HCT116 (cell line): ENCODE measurements at places on chromosomes 16 and 17.

DNA sequence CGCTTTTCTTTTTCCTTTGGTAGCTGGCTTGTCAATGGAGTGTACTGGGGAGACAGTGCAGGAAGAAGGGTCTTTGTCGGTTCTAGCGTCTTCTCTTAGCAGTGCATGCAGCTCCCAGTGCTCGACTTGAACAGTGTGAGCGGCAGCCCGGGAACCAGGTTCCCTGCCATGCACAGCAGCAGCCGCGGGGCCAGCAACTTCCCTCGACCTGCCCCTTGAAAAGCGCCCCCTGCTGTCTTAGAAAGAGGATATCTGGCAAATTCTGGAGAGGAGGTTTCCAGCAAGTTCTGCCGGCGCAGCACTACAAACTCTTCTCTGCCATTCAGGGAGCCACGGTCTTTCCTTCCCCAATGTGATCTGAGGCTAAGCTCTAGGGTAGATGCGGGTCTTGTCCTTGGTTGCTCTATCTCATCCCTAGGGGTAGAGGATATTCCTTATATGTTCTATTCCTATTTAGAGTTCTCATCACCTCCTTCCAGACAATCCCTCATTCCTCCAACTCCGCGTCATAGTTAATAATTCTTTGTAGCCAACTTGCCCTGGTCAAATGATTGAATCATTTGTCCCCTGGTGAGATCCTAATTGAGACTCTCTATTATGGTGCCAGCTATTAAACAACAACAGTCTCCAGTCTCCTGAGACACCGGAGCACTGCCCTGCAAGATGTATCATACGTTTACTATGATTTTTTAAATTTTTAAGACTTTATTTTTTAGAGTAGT, 451.3 kb downstream of the PMP22 start:
- DNase-seq, result no peak

GRCh38 chr17:80986046-80986445, 5.6 kb upstream of the CHMP6 start:
- no peak for DNase-seq

DNA sequence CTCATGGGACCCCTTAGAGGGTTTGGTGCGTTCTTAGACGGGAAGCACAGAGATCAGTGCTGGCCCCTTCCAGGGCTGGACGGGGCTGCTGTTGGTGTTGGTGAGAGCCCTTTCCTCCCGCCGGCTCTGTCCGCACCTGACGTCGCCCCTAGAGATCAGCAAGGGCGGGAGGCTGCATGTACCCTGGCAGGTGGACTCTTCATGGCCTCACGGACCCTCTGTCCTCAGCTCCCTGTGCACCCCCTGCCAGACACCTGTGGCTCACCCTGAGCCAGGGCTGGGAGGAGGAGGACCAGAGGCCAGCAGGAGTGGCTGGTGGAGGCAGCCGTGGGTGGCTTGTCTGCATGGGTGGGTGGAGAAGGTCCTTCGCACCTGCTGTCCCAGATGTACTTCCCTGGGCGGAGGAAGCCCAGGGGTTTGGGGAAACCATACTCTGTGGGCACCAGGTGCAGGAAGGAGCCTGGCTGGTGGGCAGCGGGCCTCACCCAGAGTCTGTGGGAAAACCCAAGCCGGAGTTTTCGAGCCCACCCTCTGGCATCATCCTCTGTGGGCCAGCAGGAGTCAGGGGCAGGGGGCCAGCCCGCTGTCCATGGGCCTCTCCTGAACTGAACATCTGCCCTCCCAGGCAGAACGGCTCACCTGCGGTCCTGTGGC, 348.6 kb downstream of the SEC14L1 start:
- DNase-seq, result no peak

DNA sequence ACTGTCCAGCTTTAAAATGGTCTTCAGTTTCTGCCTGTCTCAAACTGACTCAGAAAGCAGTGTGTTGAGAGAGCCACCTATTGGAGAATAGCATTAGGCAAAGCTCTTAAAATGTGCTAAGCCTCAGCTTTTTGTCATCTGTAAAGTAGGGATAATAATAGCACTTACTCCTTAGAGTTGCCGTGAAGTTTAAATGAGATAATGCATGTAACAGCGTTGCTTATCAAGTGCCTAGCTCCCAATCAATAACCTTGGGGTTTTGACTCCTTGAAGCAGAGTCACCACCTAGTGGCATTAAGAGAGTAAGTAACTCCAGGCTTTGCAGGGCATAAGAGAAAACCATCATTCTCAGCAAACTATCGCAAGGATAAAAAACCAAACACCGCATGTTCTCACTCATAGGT, 163.3 kb downstream of the HS3ST2 start:
- DNase-seq, result peak; percentile 23

DNA sequence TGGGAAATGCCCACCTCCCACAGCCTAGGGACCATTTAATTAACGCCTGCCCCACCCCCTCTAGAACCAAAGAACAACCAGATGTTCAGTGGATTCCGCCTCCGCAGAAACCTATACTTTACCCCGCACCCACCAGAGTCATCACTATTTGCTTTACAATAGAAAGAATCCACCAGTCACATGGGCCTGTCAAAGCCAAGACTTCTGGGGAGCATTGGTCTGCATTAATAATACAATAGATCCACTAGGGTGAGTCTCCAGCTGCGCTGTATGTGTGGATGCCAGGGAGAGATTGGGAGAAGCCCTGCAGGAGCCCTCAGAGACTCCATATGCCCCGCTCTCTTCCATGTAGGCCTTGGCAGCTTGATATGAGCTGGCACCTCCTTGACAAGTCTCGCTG, 31.3 kb downstream of the CLEC19A start:
- no peak for DNase-seq
